T-helper 2 cell treated with Interferon-gamma antibody and Interleukin-4, amounts not matched to agents 5 μg/mL and 100 μg/mL, for 36 hours (primary cell): ENCODE measurements at places on chromosomes 12 and 14.

- no peak for DNase-seq
These were observed 71.1 kb downstream of the AVPR1A start for GRCh38 chr12:63079791-63080502.

GRCh38 chr12:52521175-52521567 is 977 bp upstream of the KRT5 start:
- no peak for DNase-seq

GRCh38 chr12:44397631-44398030 is 478.5 kb downstream of the NELL2 start:
- no peak for DNase-seq

GRCh38 chr12:7788294-7788660 is 925 bp upstream of the NANOG start:
- no peak for DNase-seq

DNA sequence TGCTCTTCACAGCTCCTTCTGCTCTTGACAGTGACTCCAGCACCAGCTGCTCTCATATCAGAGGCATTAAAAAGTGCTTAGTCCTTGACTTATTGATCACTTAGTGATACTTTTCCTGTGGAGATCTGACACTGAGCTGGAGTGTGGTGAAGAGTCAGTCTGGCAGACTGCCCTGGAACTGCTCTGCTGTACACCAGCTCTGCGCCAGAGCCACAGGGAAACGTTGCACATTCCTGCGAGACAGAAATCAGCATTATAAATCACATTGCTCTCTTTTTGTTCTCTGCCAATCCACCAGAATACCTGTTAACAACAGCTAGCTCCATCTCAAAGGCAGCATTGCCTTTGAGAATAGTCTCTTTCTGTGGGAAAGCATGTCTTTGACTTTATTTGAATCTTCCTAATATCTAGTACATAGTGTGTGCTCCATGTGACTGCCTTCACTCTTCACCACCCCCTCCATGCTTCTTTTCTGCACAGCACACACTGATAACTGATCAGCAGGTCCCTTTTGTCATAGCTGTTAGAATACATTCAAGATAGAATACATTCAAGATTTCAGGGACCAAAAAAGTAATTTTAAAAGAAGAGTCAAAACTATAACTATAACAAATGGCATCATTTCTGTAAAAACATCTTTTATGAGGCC is 48.2 kb upstream of the VSX2 start:
- no peak for DNase-seq
